ENCODE measurements at places on chromosomes 7 and 10.

GRCh38 chr7:128902761-128903585 is 7.5 kb downstream of the KCP start:
- DNase-seq = no peak

DNA sequence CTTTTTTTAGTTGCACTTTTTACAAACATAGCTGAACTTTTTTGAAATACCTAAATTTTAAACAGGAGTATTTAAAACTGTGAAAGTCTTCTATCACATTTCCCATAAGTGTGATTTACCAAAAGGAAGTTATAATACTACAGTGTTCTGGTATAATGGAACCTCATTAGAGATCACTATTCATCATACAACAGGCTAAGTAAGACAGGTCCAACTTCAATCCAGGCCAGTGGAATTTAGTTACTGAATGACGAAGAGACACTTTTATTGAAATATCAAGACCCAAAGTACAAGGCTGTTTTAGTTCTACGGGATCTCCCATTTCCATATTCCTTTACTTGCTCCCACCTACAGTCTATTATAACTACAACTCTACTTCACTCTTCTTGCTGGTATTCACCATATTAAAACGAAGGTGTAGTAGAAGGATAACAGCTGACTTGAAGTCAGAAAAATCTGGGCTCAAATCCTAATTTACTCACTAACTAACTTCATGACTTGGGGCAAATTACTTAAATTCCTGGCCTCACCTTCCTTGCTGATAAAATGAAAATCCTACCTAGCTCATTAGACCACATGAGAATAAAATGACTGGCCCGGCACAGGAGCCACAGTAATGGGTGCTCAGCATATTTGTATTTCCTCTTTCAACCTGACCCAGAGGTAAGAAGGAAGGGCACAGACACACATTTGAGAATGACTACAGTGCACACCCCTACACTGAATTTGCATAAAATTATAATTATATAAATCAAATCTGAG is 21.6 kb downstream of the GPAM start:
- DNase-seq = no peak

GRCh38 chr7:23235813-23236221 is 10.8 kb upstream of the GPNMB start:
- no peak for DNase-seq

DNA sequence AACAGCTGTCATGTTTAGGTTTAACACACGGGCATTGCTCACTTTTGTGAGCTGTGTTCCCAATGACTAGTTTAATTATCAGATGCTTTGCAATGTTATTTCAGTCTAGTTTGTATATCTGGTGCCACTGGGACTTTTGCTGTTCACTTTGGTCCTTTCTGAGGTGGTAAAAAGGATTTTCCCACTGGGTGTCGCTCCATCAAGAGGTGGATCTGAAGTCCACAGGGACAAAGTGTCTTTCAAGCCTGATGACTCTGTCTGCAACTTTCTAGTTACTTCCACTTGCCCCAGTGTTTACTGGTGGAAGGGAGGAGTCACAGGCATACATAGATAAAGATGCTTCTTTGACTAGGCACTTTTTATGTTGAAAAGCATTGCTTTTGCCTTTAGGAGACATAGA is 242.2 kb downstream of the HGF start:
- no peak for DNase-seq

- DNase-seq = no peak
These were observed 30.2 kb upstream of the GJD4 start for GRCh38 chr10:35574924-35575352.

DNA sequence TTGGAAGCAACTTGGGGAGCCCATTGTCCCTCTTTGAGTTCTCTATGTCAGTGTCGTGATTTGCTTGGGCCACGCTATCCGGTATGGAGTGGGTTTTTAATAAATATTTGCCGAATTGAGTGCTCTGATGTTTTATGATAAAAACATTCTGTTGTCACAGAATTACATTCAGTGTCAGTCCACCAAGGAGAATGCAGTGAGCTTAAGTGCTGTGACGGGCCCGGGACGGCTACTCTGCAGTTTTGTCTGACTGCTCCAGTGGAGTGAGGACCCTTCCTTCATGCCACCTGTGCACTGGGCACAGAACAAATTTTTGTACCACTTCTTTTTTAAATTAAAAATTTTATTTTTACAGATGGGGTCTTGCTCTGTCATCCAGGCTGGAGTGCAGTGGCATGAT is 76.0 kb downstream of the CARD11 start:
- no peak for DNase-seq

- DNase-seq = peak; percentile 25
These were observed 47.4 kb downstream of the DENND11 start for GRCh38 chr7:141654551-141654950.

DNA sequence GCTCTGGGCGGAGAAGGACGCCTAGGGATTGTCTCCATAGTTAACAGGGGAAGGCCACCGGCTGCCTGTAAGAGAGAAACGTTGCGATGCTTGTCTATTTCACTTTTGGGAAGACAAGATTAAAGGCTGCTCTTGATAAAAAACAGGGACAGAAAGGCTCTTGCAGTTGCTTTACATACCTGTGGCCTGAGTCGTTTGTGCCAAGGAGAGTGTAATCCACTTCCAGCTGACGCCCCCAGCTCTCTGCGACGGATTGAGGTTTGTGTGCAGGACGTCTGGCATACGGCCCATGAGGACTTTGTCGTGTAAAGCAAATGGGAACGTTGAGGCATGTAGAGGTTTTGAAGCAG is 1.1 kb downstream of the MAP3K8 start:
- no peak for DNase-seq

DNA sequence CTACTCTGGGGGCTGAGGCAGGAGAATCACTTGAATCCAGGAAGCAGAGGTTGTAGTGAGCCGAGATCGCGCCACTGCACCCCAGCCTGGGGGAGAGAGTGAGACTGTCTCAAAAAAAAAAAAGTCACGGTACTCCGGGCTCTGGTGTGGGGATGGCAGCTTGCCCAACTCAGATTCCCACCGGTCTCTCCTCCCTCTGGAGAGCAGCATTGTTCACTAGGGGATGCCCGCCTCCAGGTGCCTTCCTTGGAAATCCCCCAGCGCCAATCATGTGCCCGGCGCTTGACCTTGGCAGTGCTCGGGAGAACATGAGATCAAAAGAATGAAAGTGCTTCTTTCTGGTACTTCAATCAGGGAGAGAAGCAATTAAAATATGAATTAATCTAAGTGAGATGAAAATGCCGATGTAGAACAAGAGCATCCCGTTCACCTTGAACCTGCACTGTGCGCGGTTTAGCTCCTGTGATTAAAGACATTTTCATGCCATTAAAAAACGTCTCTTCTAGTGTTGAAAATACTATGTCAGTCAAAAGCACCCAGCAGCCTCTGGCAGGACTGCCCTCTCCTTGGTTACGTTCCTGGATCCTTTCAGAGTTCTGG is 1127.3 kb upstream of the AUTS2 start:
- no peak for DNase-seq

DNA sequence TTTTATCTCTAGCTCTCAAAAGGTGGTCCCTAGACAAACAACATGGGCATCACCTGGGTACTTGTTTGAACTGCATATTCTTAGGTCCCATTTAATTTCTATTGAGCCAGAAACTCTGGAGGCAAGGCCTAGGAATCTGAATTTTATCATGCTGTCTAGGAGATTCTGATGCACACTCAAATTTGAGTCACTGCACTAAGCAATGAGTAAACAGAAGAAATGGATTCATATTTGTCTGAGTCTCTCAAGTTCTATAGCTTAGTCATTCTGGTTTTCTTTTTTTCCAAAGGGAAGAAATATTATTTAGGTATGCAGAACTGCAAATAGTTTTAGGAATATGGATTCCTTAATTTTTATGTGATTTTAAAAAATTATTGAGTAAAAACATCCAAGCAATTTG is 185.5 kb downstream of the SEMA3A start:
- DNase-seq = no peak

GRCh38 chr7:42292991-42293521 is 56.0 kb upstream of the GLI3 start:
- no peak for DNase-seq

DNA sequence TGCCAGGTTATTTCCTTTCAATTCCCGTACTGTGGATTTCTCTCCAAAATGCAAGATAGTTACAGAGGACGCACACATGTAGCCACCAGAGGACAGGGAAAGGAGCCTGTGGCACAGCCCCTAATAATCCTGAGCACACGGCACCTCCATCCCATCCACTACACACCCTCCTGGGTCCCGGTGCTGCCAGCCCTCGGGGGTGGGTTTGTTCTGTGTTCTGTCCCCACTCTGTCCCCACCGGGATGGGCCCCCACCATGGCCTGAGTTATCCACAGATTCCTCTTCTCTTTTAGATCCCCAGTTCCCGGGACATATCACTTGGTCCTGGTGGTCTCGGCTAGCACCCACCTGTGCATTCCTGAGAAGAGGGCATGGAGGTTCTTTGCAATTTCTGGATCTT is 196.9 kb upstream of the PPP2R2D start:
- DNase-seq = no peak

DNA sequence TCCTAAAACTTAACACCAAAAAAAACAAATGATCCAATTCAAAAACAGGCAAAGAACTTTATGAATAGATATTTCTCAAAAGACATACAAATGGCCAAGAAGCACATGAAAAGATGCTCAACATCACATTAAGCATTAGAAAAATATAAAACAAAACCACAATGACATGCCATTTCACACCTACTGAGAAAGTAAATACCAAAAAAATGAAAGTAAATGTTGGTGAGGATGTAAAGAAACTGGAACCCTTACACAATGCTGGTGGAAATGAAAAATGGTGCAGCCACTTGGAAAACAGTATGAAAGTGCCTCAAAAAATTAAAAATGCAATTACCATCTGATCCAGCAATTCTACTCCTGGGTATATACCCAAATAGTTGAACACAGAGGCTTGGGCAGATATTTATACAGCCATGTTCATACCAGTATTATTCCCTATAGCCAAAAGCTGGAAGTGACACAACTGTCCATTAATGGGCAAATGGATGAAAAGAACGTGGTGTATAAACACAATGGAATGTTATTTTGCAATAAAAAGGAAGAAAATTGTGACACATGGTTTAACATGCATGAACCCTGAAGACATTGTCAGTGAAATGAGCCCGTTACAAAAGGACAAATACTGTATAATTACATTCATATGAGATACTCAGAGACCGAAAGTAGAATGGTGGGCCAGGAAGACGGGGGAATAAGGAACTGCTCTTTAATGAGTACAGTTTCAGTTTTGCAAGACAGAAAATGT is 89.0 kb downstream of the JMJD1C start:
- no peak for DNase-seq

- no peak for DNase-seq
These were observed 50.2 kb upstream of the AKR1E2 start for GRCh38 chr10:4775808-4776207.

DNA sequence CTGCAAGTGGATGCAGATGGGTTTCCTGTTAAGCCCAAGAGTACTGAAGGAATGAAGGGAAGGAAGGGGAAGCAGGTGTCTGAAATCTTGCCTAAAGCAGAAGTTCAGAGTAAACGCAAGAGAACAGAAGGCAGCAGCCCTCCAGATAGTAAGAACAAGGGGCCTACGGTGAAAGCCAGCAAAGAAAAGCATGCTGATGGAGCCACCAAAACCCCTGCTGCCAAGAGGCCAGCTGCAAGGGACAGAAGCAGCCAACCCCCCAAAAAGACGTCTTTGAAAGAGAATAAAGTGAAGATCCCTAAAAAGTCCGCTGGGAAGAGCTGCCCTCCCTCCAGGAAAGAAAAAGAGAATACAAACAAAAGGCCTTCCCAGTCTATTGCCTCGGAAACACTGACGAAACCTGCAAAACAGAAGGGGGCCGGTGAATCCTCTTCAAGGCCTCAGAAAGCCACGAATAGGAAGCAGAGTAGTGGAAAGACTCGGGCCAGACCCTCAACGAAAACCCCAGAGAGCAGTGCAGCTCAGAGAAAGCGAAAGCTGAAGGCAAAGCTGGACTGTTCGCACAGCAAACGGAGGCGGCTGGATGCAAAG is 152.5 kb downstream of the LCOR start:
- DNase-seq = no peak

GRCh38 chr10:128187788-128188185 is 61.6 kb upstream of the MKI67 start:
- no peak for DNase-seq

- DNase-seq = no peak
These were observed 57.4 kb downstream of the MKLN1 start for GRCh38 chr7:131385039-131385605.

DNA sequence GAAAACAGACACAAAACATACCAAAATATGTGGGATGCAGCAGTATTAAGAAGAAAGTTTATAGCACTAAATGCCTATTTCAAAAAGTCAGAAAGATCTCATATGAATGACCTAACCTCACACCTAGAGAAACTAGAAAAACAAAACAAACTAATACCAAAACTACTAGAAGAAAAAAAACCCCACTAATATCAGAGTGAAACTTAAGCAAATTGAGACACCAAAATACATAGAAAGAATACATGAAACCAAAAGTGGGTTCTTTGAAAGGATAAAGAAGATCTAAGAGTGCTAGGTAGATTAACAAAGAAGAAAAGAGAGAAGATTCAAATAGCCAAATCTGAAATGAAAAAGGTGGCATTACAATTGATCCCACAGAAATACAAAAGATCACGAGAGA is 494.1 kb downstream of the SH2D4B start:
- no peak for DNase-seq

GRCh38 chr7:143147070-143147469 is 15.2 kb downstream of the PIP start:
- DNase-seq = no peak

- peak; percentile 64 for DNase-seq
These were observed 19.8 kb downstream of the DNAJB12 start for GRCh38 chr10:72334825-72335393.

- no peak for DNase-seq
These were observed 9.4 kb downstream of the IFRD1 start for GRCh38 chr7:112459645-112460044.
